Suprapubic skin (tissue), 4 donors: ENCODE measurements at places on chromosomes 6 and 20.

GRCh38 chr20:45097485-45098102 lies 3.3 kb downstream of the KCNS1 start:
- DNase-seq = no peak

DNA sequence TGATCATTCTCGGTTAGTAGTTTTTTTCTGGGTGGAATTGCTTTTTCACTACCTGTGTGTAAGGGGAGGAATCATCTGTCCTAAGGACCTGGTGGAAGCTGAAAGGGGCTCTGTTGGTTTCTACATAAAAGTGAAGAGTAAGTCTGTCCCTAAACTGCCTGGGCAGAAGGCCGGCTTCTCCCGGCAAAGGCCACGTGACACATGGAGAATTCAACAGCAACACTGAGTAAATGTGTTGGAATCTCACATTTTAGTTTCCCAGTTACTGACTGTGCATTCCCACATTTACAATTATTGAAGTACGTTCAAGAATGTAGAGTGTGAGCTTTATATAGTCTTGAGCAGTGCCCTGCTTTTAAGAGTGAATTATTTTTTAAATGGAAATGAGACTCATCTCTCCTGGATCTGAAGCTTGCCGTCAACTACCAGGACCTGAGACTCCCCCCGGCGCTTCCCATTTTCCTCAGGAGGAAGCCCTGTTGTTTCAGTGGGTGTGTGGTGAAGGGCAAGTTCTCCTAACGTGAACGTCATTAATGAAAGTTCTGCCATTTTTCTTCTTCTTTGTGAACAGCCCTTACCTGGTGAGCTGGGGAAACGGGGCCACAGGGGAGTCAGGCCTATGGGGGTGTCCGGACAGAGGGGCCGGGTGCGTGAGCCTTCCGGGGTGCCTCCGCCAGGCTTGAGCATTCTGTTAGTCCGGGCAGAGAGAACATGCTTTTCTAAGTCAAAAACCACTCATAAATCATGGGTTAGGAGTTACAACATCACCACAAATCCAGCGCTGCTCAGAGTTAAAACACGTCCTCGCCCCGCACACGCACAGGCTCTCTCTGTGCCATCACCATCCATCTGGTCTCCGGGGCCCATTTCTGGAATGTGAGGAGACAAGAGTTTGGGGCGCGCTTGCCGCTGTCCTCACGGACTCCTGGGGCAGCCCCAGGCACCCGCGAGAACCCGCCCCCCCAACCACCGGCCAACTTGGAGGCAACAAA lies 56.6 kb upstream of the SMOC2 start:
- no peak for DNase-seq

- no peak for DNase-seq
These were observed 7.9 kb upstream of the GMNN start for GRCh38 chr6:24766680-24767462.

GRCh38 chr6:123638865-123639264 lies 2.1 kb upstream of the TRDN start:
- no peak for DNase-seq

DNA sequence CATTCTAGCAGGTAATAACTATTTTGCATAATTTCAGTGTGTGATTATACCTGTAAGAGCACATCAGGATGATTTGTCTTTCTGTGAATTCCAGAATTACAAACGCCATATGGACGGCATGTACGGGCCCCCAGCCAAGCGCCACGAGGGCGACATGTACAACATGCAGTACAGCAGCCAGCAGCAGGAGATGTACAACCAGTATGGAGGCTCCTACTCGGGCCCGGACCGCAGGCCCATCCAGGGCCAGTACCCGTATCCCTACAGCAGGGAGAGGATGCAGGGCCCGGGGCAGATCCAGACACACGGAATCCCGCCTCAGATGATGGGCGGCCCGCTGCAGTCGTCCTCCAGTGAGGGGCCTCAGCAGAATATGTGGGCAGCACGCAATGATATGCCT lies 122.7 kb downstream of the TMEM242 start:
- DNase-seq = no peak

DNA sequence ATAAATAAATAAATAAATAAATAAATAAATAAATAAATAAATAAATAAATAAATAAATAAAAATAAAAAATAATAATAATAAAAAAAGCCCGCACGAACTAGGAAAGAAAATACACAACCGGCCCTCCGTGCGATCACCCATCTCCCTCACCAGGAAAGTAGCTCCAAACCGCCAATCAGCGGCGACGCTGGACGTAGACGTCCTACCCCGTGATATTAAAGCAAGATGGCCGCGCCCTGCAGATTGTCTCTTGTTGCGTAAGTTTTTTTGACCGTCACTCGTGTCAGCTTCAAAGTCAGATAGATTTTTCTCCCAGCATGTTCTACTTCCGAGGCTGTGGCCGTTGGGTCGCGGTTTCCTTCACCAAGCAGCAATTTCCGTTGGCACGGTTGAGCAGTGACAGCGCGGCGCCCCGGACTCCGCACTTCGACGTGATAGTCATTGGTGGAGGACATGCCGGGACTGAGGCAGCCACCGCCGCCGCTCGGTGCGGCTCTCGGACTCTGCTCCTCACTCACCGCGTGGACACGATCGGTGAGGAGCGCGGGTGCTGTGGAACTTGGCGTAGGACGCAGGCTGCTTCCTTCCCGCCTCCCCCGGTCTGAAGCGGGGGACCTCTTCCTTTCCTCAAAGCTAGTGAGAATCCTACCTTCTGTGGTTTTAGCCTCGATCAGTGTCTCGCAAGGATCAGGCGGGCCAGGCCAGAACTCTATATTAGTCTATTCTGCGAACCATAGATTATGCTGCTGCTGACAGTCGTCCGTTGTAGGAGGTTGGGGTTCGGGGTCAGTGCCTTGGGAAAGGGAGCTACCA lies at the start of gene MTO1:
TSS of gene MTO1 (plus strand) at position 201 of the 814 bp plus-strand sequence. CDS start at position 319, 118 bp downstream.
- DNase-seq = peak; percentile 95

DNA sequence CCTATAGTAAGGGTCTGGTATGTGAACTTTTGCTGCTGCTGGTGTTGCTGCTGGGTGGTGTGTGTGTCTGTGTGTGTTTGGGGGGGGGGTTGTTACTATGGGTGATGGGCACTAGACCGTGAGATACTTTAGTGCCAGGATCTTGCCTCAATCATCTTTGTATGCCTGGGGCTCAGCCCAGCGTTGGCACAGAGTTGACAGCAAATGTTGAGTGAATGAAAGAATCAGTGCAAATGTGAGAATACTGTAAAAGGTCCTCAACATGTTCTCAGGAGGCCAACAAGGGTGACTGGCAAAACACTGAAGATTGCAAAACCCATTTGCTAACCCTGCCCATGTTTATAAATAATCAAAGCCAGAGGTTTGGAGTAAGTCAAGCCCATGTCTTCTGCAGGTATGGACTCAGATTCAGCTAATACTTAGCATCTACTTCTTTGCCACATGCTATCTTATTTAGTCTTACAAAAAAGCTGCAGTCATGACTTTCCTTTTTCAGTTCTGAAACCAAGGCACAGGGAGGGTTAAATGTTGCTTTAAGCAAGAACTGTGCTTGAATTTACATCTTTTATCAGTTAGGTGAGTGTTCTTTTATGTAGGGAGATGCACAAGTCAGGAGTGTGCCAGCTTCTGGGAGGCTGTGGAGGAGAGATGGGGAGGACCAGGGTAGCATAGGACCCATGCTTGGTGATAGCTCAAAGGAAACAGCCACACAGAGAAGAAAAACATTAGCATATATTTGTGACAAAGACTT lies 125.3 kb upstream of the SPACA1 start:
- no peak for DNase-seq

- DNase-seq = no peak
These were observed 246.9 kb upstream of the ZFP64 start for GRCh38 chr20:52438326-52438963.

DNA sequence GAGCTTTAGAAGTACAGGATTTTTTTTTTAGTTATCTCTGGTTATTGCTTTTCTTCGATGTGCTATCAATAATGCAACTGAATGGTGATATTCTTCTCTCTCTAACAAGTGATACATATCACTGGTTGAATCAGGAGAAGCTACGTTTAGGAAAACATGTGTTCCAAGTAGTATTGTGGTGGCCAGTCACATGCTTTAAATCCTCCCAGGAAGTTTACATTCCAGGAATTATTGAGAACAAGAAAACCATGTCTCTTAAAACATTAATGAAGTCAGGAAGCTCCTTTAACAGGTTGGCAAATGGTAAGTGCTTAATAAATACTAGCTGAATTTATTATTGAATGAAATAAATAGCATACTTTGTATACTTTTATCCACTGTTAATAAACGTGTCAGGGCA lies 371.1 kb downstream of the BCKDHB start:
- no peak for DNase-seq

DNA sequence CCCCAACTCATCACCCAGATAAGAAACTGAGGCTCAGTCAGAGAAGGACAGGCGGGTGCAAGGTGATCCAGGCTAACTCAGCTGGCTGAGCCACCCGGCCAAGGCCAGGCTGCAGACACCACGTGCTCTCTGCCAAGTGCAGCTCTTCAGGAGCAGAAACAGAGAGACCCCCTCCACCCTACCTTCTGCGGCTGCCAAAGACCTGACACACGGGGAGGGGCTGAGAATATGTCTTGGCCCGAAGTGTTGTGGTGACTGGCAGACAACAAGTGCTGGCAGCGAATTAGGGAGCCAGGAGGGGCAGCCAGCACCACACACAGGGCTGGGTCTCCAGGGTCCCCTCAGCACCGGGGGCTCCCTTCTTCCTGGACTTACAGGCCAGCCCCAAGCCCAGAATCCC lies 22.5 kb downstream of the PREX1 start:
- no peak for DNase-seq

GRCh38 chr6:4929097-4929718 lies 74.6 kb downstream of the RPP40 start:
- DNase-seq = no peak

DNA sequence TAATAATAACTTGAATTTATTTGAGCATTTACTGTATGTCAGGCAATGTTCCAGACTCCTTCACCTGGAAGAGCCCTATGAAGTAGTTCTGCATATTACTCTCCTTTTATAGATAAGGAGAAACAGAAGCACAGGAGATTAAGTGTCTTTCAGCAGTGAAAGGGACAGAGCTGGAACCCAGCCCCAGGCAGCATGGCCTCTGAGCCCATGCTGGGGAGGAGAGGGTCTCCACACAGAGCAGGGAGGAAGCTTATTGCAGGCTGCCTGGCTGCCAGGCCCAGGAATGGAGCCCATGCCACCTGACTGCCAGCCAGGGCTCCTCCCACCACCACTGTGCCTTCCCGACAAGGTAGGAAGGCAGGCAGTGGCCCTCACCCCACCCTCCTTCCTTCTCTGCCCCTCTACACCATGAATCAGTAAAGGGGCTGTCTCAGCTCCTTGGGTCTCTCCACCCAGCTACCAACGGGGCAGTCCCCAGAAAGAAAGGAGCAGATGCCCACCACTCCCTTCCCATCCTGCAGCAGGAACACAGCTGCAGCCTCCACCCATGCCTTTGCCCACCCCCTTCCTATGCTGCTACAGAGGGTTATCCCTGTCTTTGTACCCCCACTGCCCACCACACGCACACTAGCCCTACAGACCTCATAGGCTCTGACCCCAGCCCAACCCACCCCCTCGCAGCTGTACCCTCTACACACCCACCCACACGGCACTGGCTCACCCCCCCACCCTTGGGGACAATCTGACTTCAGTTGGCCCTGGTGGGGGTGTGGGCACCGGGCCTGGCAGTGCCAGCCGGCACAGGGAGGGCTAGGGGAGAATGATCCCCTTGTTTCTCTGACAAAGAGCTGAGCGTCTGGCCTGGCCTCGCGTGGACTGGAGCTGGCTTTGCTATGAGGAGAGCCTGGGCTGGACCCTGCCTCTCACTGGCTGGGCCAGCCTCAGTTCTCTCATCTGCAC lies 41.8 kb downstream of the TFEB start:
- no peak for DNase-seq

GRCh38 chr6:836276-836853 lies 143.4 kb upstream of the EXOC2 start:
- no peak for DNase-seq

DNA sequence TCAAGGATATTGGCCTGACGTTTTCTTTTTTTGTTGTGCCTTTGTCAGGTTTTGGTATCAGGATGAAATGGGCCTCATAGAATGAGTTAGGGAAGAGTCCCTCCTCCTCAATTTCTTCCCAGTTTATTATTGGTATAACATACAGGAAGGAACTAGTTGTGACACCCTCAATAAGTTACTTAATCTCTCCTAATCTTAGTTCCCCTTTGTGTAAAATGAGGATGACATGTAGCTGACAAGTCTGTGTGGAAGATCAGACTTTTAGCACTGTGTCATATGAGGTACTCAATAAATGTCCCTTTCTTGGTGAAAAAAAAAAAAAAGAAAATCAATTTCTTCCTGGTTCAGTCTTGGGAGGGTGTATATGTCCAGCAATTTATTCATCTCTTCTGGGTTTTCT lies 155.8 kb downstream of the PDE7B start:
- no peak for DNase-seq

- DNase-seq = no peak
These were observed 85.3 kb upstream of the SIRPA start for GRCh38 chr20:1809611-1810510.

- DNase-seq = peak; percentile 80
These were observed 177.6 kb downstream of the MAFB start for GRCh38 chr20:40511478-40511877.

DNA sequence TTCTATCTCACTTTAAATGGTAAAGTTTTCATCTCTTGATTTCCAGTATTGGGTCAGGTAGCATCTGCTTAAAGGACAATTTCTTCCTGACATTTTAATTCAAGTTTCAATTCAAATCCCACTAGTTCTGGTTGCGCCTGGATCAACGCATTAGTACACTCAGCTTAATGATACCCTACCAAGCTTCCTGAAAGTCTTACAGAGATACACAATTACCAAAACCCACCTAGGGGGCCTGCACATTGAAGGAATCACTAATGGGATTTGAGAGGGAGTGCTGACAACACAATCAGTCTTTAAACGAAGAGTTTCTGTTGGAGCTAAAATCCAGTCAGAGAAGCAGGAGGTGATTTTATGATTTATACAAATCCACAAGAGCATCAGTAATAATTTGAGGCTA lies 293.0 kb downstream of the PHF3 start:
- DNase-seq = no peak

DNA sequence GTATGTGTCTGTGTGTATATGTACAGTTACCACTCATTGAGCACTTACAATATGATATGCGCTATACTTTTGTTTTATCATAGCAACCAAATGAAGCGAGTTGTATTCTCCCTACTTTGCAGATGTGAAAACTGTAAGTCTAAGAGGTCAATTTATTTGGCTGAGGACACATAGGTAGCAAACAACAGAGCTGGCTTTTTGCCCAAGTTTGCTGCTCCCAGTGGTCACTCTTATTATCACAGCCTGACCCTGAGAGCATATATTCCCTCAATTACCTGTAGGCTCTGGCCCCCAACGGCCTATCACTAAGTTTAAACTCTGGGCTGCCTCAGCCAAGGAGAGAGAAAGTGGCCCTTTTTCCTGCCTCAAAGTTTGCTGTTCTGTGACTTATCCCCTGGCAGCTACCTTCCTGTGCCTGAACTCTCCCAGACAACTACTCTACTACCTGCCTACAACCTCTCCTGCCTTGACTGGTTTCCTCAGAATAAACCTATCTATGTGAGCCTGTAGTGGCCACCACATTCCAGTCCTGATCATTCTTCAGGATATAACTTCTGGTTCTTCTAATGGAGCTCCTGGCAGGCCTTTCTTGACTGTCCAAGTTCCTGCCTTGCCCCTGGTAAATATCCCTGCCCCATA lies 221.8 kb downstream of the FRK start:
- DNase-seq = no peak

GRCh38 chr6:111911428-111911827 lies 38.2 kb upstream of the FYN start:
- no peak for DNase-seq

- no peak for DNase-seq
These were observed 98.3 kb downstream of the BMP7 start for GRCh38 chr20:57167971-57168701.

- DNase-seq = no peak
These were observed 137.8 kb upstream of the PHACTR1 start for GRCh38 chr6:12578751-12579150.
